GM12878 (cell line): ENCODE measurements at places on chromosomes 4 and X. TPM values are rescaled to one million over a fixed set of nuclear protein-coding genes. Genes with fewer than 3 reads are reported as not detected.

The GRPEL1 gene
- 44.1 and 48.8 TPM in 2 replicates for total RNA-seq

The CCDC120 gene
- 3.7 and 4.1 TPM in 2 replicates for total RNA-seq

DNA sequence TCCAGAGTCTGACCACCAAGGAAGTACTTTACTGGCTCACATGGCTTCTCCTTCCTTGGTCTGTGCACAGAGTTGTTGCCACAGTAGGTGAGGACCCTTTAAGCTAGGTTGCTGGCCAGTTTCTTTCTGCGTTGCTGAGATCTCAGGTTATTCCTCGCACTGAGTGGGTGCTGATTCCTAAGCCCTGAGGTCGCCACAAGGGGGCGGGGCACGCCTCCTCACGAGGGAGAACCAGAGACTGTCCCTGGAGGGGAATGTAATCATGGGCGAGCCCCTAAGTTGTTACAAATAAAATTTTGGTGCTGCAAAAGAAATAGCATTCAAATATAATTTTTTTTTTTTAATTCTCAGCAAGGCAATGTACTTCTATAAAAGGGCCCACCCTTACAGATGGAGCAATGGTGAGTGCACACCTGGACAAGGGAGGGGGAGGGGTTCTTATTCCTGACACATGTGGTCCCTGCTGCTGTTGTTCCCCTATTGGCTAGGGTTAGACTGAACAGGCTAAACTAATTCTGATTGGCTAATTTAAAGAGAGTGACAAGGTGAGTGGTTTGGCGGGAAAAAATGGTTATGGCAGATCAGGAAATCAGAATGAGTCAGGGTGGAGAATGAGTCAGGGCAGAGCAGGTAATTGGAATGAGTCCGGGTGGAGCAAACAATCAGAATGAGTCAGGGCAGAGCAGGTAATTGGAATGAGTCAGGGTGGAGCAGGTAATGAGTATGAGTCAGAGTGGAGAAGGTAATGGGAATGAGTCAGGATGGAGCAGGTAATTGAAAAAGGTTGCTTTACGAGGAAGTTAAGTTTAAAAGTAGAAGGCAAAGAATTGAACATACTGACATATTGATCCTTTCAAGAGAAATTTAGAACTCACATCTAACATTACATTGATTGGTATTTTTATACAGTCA is 107.5 kb downstream of the VSIG4 start:
- DNase-seq: no peak
- no peak overlapping the region for H3K4me3 ChIP-seq
- no peaks in the 10 kb centered on the region for H3K27me3 ChIP-seq

DNA sequence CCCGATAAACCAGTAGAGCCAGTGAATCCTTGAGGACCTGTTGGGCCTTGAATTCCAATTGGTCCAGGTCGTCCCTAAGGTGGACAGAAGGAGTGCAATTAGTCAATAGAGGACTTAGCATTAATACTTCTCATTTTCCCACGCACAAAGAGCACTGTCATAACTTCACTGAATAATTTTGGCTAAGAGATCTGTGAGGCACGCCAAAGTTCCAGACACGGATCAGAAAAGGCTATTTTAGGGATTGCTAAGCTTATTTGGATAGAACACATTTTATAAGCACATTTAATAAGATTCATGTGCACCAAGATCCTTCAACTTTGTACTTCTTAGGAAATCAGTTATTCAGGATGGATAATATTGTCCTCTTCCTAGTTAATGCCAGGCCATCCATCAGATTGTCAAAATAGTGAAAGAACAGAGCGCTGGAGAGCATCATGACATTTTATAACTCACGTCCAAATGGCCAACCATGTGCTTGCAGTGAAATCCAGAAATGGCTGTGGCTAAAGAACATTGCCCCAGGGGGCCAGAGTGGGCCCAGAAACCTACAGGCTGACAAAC is 129.8 kb downstream of the ATG4A start:
- no peaks in the 10 kb centered on the region for H3K36me3 ChIP-seq
- H3K4me3 ChIP-seq: no peak overlapping the region
- no peaks in the 10 kb centered on the region for H3K4me1 ChIP-seq
- H3K27ac ChIP-seq: no peak overlapping the region

The GABRG1 gene
- total RNA-seq: not detected in 2 replicates

DNA sequence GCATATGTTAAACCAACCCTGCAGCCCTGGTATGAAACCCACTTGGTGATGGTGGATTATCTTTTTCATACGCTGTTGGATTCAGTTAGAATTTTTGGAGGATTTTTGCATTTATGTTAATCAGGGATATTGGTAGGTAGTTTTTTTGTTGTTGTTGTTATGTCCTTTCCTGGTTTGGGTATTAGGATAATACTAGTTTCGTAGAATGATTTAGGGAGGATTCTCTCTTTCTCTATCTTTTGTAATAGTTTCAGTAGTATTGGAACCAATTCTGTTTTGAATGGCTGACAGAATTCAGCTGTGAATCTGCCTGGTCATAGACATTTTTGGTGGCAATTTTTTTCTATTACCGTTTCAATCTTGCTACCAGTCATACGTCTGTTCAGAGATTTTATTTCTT is 305.4 kb downstream of the IDS start:
- H3K36me3 ChIP-seq: no peaks in the 10 kb centered on the region
- H3K4me1 ChIP-seq: peaks cover 5% of the 10 kb centered on the region; the same call in 1 of the 2 replicates
- DNase-seq: no peak
- no peaks in the 10 kb centered on the region for H3K27me3 ChIP-seq
- 0 out of 2 replicates have a peak overlapping the region, but pooled peaks have one; percentile 34 for H3K4me3 ChIP-seq
- H3K27ac ChIP-seq: no peak overlapping the region; the same call in 1 of the 2 replicates

DNA sequence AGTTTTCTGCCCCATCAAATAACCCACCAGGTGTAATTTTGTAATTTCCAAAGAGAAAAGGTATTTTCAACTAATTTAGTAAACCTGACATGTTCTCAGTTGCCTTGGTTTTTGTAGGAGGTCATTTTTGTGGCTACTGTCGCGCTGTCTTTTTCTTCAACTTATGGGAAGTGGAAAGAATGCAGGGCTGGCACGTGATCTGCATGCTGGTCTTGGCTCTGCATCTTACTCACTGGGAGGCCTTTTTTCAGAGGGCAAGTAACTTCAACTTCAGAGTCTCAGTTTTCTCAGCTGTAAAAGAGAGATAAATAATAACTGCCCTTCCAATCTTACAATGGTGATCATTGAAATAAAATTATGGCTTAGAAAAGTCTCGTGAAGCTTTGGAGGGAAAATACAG is 109.9 kb upstream of the SMIM10 start:
- no peak overlapping the region for H3K4me3 ChIP-seq
- H3K4me1 ChIP-seq: no peaks in the 10 kb centered on the region
- H3K36me3 ChIP-seq: no peaks in the 10 kb centered on the region
- peaks cover 3% of the 10 kb centered on the region; the same call in 1 of the 2 replicates for H3K27me3 ChIP-seq
- no peak overlapping the region for H3K27ac ChIP-seq

- DNase-seq: no peak
- no peaks in the 10 kb centered on the region for H3K27me3 ChIP-seq
- H3K4me1 ChIP-seq: no peaks in the 10 kb centered on the region
- no peak overlapping the region for H3K27ac ChIP-seq
- H3K36me3 ChIP-seq: no peaks in the 10 kb centered on the region
Measured at GRCh38 chr4:134747108-134747805, 545.7 kb upstream of the PABPC4L start.

- no peak overlapping the region for H3K4me3 ChIP-seq
- H3K4me1 ChIP-seq: no peaks in the 10 kb centered on the region
- no peak for DNase-seq
- no peaks in the 10 kb centered on the region for H3K27me3 ChIP-seq
- H3K27ac ChIP-seq: no peak overlapping the region
Measured at GRCh38 chrX:140163371-140164159, 198.2 kb upstream of the CXorf66 start.

- H3K4me3 ChIP-seq: no peak overlapping the region
- DNase-seq: no peak
- H3K36me3 ChIP-seq: no peaks in the 10 kb centered on the region
- 0 out of 2 replicates have a peak, but pooled peaks cover 3% of the 10 kb centered on the region for H3K4me1 ChIP-seq
Measured at GRCh38 chrX:24241822-24242648, 71.8 kb downstream of the SUPT20HL2 start.

DNA sequence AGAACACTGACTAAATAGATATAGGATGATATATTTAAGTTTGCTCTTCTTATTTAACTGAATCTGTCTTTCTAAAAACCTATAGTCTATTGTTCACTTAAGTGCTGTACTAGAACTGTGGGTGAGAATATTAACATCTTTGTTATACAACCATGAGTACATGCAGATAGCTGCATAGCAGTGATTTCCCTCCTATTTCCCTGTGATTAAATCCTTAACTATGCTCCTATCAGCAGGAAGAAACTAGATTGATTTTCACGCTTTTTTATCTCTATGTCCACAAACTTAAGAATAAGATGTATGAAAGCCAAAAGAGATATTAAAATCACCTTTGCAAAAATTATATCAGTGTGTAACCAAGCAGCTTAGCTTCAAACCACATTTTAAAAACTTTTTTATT is 11.3 kb upstream of the UGT2A3 start:
- H3K36me3 ChIP-seq: no peaks in the 10 kb centered on the region
- no peak overlapping the region for H3K4me3 ChIP-seq
- no peak for DNase-seq
- no peak overlapping the region for H3K27ac ChIP-seq
- no peaks in the 10 kb centered on the region for H3K4me1 ChIP-seq
- H3K27me3 ChIP-seq: no peaks in the 10 kb centered on the region

DNA sequence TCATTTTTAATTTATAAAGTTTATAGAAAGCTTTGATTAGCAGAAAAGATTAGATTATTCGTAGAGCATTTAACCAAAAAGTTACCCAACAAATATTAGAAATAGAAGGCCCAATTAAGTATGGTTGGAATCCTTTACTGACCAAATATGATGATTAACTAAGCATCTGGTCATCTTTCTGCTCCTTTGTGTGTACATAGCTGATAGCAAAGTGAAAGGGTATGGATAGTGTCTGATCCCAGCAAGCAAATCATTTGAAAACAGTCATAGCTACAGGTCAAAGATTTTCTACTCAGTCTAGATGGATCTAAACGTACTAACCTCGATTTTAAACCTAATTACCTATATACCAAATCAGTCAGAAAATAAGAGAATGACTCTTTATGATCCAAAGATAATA is 7.3 kb upstream of the MAB21L2 start:
- no peaks in the 10 kb centered on the region for H3K4me1 ChIP-seq
- H3K36me3 ChIP-seq: no peaks in the 10 kb centered on the region
- no peak overlapping the region for H3K27ac ChIP-seq
- H3K27me3 ChIP-seq: no peaks in the 10 kb centered on the region

GRCh38 chrX:79366556-79366872 is 620 bp downstream of the ITM2A start:
- no peaks in the 10 kb centered on the region for H3K27me3 ChIP-seq
- H3K4me1 ChIP-seq: no peaks in the 10 kb centered on the region; the same call in 1 of the 2 replicates
- DNase-seq: no peak
- no peaks in the 10 kb centered on the region for H3K36me3 ChIP-seq
- H3K4me3 ChIP-seq: peak overlapping the region; percentile 72; the same call in 1 of the 2 replicates
- peak overlapping the region; percentile 52 for H3K27ac ChIP-seq
